ENCODE measurements at places on chromosomes 16 and 17. TPM values are rescaled to one million over a fixed set of nuclear protein-coding genes. Genes with fewer than 3 reads are reported as not detected.

DNA sequence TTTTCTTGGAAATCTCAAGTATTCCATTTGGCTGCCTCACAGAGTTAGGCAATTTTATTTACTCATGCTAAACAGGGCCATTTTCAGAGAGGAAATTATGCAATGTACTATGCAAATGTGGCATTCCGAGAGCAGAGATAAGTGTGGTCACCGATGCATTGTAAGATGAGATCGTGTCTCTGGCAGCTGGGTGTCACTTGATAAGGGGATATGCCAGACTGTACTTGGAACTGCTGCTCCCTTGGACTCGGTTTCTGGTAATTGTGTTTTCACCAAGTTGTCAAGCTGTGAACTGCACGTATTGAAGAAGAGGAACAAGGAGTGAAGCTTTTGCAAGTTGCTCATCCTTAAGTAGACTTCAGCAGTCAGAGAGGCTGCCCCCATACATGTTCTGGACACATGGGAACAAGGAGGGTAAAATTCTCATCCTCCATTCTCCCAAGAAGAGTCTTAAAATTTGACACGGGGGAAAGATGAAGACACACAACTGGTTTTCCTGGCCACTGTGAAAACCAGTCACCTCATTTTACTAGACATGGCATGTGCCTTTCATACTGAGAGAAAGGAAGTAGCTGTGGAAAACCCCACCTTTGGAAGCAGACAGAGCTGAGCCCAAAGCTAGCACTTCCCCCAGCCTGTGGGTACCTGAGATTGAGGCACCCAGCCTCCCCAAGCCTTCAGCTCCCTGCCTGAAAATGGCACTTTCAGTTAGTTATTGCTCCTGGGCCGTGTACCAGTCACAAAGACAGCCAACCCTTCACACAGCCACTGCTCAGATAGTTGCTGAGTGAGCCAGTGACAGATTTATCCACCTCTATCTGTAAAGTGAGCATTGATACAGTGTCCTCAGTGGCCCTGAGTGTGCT is 150.7 kb downstream of the SOCS1 start:
- DNase-seq = peak; percentile 51

ATP2C2 gene
- not detected for total RNA-seq

GRCh38 chr17:43021741-43022512 is at the start of gene VAT1:
Gene VAT1 (minus strand): TSS chr17:43022385. CDS start chr17:43022322, 63 bp downstream.
- peak; percentile 49 for DNase-seq

GRCh38 chr17:37527249-37527851 is 37.7 kb downstream of the DUSP14 start:
- no peak for DNase-seq

DPEP3 gene
- total RNA-seq = not detected
